ENCODE measurements at places on chromosomes 6 and 20.

- no peak for DNase-seq
Measured at GRCh38 chr20:1081891-1082290, 36.5 kb upstream of the PSMF1 start.

- peak; percentile 6 for DNase-seq
Measured at GRCh38 chr6:117034547-117034946, 157.5 kb downstream of the RFX6 start.

DNA sequence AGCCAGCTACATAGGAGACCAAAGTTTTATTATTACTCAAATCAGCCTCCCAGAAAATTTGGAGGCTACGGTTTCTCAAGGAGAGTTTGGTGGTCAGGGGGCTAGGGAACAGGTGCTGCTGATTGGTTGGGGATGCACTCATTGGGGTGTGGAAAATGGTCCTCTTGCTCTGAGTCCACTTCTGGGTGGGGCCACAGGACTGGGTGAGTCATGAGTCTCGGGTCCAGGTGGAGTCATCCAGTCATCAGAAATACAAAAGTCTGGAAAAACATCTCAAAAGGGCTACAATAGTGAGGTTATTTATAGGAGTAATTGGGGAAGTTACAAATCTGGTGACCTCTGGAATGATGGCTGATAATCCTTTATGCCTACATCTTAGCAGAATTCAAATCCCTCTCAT lies 54.3 kb upstream of the SLC22A16 start:
- peak; percentile 80 for DNase-seq

DNA sequence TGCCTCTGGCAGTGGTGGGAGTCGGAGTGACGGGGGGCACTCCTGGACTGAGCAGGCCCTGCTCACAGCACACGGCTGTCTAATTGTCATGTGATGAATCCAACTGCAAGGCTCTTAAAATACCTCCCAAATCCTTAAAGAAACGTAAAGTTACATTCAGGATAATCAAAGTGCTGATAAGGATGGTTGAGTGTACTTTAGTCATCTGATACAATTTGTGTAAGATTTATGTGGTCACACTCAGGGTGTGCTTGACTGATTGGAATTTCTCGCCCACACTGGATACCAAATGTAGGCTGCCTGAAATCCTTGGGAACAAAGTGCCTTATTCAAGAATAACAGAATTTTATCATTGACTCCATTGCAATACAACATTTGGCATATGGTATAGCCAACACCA lies 238.7 kb downstream of the CDH4 start:
- DNase-seq: no peak

- peak; percentile 95 for DNase-seq
Measured at GRCh38 chr6:4313044-4313686, 177.8 kb upstream of the ECI2 start.

DNA sequence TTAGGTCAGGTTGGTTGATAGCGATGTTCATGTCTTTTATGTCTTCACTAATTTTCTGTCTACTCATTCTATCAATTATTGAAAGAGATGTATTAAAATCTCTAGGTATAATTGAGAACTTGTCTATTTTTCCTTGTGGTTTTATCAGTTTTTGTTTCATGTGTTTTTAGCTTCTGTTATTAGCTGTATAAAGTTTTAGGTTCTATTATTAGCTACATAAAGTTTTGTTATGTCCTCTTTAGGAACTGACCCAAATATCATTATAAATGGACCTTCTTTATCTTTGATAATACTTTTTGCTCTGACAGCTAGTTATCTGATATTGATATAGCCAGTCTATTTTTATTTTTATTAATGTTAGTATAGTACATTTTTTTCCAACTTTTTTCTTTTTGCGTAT lies 92.4 kb upstream of the TMEM170B start:
- DNase-seq: no peak

DNA sequence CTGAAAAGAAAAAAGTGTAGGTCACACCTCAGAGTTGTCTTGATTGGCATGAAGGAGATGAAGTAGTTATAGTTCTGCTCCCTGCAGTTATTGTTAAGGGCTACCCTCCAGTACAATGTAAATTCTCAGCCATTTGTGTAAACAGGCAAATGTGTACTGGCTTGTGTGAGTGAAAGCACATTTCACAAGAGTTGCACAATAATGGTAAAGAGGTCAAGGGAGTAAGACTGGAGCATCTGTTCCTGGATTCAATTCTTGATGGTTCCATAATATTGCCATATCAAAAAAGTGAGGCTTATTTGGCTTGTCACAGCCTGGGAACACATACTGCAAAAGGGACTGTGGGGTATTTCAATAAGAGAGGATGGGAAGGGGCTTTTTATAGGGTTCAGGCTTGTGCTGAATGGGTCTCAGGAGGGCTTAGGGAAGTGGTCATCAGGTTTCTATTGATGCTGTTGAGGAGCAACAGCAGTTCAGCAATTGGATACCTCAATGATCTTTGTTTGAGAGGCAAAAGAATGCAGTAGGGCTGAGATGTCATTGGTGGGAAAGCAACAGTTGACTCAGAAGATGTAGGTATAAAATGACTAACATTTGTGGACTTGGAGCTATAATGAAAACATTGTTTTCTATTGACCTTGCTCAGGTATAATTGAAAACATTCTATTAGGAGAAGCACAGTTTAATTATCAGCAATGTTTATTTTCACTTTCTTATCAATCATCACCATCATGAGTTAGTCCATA lies 402.6 kb downstream of the BCKDHB start:
- DNase-seq: peak; percentile 68

- DNase-seq: no peak
Measured at GRCh38 chr6:88895911-88896310, 67.5 kb downstream of the RNGTT start.

DNA sequence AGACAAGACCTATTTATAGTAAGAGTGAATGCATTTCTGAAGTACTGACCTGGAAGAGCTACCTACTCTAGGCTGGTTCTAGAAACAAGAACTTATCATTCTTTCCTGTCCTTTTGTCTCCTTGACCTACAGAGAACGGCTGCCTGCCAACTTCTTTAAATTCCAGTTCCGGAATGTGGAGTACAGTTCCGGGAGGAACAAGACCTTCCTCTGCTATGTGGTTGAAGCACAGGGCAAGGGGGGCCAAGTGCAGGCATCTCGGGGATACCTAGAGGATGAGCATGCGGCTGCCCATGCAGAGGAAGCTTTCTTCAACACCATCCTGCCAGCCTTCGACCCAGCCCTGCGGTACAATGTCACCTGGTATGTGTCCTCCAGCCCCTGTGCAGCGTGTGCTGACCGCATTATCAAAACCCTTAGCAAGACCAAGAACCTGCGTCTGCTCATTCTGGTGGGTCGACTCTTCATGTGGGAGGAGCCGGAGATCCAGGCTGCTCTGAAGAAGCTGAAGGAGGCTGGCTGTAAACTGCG lies 8.3 kb downstream of the APOBEC2 start:
- no peak for DNase-seq

- no peak for DNase-seq
Measured at GRCh38 chr6:113127786-113128419, 729.2 kb upstream of the MARCKS start.

GRCh38 chr6:75481936-75482593 lies 11.5 kb downstream of the FILIP1 start:
- DNase-seq: no peak

DNA sequence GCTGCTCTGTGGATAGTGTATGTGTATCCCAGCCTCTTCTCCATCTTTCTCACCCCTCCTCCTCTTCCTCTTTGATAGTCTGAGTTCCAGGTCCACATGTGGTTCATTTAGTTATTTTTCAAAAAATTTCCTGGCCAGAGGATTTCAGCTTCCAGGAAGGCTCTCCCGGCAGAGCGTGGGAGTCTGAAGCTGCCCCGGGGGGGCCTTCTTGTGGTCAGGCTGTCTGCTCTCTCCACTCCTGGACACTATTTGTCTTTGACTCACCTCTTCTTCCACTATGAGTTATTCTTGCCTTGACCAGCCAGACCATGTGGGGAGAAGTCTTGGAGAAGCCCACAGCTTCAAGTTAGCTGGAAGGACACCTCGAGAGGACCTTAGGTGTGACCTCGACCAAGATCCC lies 258.8 kb downstream of the CDC5L start:
- no peak for DNase-seq

DNA sequence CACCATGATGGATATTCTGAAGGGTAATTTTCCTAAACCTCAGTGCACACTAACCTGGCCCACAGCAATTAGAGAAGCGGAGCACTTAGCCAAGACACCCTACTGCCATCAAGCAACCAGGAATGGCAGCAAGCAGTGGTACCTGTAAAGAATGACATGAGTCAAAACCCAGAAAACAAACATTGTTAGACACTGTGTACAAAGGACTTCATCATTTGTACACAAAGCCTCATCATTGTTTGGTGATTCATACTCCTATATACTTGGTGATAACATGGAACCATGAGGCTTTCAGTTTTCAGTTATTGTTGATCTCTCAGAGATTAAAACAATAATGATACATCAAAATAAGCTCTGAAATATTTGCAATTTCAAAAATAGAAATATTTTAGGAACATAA lies 74.6 kb downstream of the MLIP start:
- no peak for DNase-seq

GRCh38 chr6:6057442-6058053 lies 50.8 kb upstream of the NRN1 start:
- peak; percentile 36 for DNase-seq

DNA sequence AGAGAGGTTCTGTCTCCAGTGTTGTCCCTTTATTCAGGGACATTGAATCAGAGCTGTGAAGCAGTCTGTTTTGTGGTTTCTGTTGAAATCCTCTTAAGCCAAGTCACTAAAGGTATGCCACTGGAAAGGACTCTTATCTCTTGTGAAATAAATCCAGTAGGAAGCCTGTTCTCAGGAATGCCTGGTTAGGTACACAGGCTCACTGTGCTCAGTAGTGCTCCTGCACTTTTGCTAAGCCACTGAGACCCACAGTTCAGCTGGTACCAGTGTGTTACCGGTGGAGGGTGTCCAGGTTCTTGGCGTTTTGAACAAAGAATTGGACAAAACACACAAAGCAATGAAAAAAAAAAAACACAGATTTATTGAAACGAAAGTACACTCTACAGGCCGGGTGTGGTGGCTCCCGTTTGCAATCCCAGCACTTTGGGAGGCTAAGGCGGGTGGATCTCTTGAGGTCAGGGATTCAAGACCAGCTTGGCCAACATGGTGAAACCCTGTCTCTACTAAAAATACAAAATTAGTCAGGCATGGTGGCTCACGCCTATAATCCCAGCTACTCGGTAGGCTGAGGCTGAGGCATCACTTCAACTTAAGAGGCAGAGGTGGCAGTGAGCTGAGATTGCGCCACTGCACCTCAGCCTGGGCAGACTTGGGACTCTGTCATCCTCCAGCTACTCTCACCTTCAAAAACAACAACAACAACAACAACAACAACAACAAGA lies 186.1 kb downstream of the JARID2 start:
- no peak for DNase-seq

GRCh38 chr6:49462599-49462926 lies 490 bp downstream of the MMUT start:
- no peak for DNase-seq

DNA sequence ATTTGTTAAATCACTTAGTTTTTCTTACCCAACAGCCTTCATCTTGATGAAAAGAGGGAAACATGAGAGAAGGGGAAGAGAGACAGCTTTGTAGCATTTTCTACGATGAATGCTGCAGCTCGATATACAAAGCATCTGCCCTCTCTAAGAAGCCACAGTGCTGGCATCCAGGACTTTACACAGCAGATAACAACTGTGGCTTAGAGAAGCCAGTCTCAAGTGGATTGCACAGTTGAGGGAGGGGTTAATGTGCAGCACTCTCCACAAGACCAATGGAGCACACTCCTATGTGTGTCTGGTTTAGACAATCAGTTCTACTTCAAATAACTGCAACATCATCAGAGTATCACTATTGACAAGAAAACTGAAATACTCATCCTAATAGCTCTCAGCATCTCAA lies 5.8 kb downstream of the C6orf120 start:
- no peak for DNase-seq

- DNase-seq: no peak
Measured at GRCh38 chr6:139510040-139510790, 135.8 kb upstream of the CITED2 start.

DNA sequence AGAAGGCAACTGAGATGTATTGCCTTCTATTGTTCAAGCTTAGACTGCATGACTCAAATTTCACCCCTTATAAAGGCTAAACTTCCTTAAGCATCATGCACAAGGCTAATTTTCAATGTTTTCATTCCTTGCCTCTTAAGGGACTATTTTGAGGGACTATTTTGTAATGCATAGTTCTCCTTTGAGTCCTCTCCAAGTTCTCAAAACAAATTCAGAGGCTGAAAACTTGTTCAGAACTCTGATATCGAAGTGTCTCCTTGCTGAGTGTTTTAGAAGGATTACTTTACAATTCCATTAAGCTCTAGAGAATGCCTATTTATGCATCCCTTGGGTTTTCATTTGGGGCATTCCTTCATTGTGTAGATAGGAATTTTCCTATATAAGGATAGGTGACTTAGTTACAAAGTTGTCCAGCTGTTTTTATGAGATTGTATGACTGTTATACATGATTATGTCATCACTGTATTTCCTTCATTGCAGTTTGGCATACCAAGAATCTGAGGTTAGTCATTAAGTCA lies 41.7 kb downstream of the COL19A1 start:
- DNase-seq: no peak

GRCh38 chr6:76862936-76863335 lies 600.4 kb downstream of the HTR1B start:
- DNase-seq: no peak

- DNase-seq: no peak
Measured at GRCh38 chr6:31888276-31889258, 8.9 kb downstream of the EHMT2 start.

DNA sequence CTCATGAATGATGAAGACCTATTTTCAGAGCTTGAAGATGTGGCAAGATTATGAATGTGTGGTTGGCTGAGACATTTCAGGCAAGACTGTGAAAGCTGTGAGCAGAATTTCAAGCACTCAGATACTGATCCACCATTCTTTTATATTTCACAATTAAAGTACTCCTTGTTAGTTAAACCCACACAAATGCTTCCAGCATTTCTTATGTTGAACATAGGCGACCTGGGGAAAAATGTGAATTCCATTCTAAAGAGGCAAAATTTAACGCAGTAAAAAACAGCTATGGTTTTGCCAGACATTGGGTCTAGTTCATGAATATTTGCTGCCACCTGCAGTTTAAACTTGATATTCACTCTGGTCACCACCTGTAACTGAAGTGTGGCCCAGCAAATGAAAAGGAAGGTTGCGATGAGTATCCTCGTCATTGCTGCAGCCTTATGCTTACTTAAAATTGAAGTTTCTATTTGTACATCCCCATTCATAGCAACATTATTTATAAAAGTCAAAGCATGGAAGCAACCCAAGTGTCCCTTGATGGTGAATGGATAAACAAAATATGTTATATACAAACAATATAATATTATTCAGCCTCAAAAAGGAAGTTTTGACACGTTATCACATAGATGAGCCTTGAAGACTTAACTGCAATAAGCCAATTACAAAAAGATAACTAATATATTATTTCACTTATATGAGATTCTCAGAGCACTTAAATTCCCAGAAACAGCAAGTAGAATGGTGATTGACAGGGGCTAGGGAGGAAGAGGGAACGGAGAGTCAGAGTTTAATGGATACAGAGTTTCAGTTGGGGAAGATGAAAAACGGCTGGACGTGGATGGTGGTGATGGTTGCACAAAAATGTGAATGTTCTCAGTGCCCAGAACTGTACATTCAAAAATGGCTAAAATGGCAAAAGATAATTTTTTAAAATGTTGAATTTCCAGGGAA lies 32.4 kb upstream of the FAM184A start:
- peak; percentile 41 for DNase-seq

All from mammary epithelial cell (primary cell).